ENCODE measurements at places on chromosomes 11 and 22.
A peak's percentile ranks its signal among the peaks of the same experiment; 100 is the strongest.

DNA sequence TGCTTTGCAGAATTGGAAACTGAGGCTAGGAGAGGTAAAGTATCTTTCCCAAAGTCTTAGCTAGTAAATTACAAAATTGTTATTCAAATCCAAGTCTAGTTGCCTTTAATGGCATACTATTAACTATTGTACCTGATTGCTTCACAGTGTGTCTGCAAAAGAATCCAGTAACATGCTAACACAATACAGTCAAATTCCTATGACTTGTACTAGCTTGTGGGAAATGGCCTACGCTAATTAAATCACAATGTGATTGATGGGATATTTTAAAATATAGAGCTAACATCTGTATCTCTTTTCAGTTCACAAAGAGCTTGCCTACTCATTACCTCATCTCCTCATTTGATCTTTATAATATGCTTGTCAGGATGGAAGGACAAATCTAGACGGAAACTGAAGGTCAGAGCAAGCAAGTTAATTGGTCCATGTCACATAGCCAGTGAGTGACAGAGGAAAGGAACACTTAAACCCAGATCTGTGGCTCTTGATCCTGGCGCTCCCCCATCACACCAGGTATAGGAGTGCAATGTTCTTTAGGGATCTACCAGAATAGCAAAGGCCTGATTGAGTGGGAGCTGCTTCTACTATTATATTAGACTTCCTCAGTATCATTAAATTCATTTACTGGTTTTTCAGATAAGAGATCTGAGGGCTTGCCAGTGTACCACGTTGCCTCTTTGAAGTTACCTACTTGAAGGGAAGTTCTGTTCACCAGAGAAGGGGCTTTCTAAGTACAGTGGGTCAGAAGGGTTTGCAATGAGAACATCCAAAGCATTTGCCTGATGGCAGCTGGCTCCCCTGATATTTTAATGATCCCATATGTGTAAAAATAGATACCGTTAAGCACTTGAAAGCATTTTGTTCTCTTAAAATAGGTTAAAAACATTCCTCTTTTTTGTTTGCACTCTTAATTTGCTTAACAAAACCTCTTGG lies 213.6 kb upstream of the SESN3 start:
- DNase-seq, result no peak

GRCh38 chr11:44659641-44660040 lies 67.1 kb upstream of the TSPAN18 start:
- no peak for DNase-seq

GRCh38 chr11:116853461-116854073 lies 16.1 kb upstream of the APOA1 start:
- DNase-seq, result peak; percentile 87

DNA sequence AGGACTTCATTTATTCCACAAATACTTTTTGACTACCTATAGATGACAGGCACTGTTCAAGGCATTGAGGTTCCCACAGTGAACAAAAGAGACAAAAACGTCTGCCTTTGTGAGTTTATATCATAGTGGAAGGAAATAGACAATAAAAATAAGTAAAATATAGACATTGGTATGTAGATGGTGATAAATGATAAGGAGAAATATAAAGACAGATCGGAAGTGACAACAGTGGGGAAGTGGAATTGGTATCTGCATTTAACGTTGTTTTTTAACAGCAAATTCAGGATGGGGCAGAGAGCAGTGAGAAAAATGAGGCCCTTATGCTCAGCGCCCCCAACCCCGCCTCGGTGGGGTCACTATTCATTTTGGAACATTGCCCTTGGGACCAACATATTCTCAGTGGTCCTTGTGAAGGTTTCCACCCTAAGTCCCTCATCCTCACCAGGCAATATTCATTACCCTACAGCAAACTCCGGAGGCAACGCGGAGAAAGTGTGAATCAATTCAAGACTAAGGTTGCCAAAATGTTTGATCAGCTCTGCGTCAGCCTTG lies 627 bp upstream of the PEX26 start:
- no peak for DNase-seq

- DNase-seq, result no peak
Observed at GRCh38 chr22:45769569-45770210, 98.1 kb downstream of the ATXN10 start.

Data from activated CD8-positive, alpha-beta memory T cell treated with anti-CD3 and anti-CD28 coated beads, Interleukin-2, amount 10 ng/mL, durations not matched to agents 7 days and 5 days (primary cell).